ENCODE measurements at places on chromosomes 4 and X.

DNA sequence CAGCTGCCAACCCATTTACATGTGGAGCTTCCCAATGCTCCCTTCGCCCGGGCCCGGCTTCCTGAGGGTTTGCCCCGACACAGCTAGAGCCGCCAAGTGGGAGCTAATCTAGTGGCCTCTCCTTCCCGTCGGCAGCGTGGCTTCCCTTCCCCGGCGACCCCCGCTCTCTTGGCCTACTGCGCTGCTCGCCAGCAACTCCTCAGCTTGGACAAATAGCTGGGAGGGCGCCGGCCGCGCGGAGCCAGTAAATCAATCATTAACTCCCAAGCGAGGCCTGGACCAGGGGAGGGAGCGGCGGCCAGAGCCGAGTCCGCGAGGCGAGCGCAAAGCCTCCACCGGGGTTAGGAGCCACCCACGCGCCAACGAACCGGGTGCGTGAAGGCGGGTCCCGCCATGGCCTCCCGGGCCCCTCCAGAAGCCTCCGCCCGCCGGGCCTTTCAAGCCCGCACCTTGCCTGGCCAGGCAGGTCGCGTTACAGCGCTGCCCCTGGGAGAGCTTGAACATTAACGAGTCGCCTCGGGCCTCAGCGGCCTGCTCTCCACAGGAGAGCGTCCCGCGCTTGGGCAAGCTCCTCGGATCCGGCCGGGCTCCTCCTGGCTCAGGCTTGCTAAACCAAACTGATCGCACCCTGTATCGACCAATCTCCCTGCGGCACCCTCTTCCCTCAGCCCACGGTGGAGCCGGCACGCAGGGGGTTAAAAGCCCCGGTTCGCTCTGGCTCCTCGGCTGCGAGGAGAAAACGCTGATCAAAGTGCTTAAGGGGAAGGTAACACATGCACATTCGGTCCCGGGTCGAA, 10.6 kb upstream of the BCOR start:
- no peak for DNase-seq

- DNase-seq, result no peak
Measured at GRCh38 chr4:3283916-3284315, 8.9 kb upstream of the RGS12 start.

- DNase-seq, result no peak
Measured at GRCh38 chr4:6180841-6181631, 19.3 kb downstream of the JAKMIP1 start.

DNA sequence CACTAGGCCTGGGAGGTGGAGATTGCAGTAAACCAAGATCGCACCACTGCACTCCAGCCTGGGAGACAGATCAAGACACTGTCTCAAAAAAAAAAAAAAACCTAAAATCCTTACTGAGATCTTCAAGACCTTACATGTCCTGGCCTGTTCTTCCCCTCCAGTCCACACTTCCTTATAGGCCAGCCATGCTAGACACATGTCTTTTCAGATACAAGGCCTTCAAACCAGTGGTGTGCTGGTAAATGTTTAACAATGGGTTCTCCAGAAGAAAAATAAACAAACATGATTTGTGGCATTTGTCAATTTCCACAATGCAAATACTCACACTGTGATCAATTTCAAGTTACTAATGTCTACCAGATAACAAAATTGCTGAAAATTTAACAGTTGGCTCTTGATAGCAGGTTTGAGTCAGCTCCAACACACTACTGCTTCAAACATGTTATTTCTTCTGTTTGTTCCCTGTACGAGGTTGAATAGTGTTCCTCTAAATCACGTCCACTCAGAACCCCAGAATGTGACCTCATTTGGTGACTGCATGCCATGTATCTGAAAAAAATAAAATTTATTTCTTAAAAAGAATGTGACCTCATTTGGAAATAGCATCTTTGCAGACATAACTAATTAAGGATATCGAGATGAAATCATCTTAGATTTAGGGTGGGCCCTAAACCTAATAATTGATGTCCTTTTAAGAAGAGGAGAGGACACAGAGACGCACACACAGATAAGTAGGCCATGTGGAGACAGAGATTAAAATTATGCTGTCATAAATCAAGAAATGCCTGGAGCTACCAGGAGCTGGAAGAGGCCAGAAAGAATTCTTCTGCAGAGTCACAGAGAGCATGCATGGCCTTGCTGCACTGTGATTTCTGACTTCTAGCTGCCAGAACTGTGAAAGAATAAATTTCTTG, 144.4 kb downstream of the ZNF674 start:
- DNase-seq, result no peak

GRCh38 chr4:168380290-168380689, 61.7 kb upstream of the DDX60 start:
- DNase-seq, result no peak

GRCh38 chr4:16329125-16329796, 103.0 kb upstream of the TAPT1 start:
- DNase-seq, result no peak

DNA sequence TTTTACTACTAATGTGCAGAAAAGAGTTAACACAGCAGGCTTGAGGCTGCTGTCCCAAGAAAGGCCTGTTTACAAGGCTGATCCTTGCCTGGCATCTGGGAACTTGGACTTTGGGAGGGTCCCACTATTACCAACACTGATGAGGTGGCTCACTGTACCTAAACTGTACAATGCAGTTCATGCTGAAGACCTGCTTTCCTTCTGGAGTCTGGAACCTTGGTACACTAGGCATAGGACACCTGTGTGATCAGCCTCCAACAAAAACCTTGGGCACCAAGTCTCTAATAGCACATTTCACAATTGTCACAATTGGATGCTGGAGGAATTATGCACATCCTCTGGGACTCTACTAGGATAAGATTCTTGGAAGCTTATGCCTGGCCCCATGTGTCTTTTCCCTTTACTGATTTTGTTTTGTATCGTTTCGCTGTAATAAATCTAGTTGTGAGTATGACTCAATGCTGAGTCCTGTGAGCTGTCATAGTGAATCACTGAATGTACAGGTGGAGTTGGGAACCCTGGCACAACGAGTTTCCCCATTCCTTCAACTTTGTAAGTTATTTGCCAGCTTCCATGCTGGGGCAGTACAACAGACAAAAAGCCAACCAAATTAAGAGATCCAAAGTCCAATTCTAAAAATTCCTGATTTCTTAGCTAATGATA, 45.9 kb downstream of the TEC start:
- no peak for DNase-seq

DNA sequence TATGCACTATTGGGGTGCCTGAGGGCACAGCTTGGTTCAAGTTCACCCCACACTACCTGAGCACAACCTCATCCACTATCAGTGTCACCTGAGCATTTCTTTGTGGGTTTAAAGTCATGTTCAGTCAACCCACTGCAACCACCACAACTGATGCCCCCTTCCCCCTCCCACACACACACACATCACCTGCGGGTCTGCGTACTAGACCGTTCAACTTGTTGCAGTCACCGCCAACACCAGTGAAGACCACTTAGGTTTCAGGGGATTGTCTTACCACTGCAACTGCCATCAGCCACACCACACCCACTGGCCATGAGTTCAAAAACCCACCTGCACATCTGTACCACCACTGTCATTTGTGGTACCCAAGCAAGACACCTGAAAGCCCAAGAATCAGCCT, 355.0 kb downstream of the SH3BGRL start:
- DNase-seq, result no peak

DNA sequence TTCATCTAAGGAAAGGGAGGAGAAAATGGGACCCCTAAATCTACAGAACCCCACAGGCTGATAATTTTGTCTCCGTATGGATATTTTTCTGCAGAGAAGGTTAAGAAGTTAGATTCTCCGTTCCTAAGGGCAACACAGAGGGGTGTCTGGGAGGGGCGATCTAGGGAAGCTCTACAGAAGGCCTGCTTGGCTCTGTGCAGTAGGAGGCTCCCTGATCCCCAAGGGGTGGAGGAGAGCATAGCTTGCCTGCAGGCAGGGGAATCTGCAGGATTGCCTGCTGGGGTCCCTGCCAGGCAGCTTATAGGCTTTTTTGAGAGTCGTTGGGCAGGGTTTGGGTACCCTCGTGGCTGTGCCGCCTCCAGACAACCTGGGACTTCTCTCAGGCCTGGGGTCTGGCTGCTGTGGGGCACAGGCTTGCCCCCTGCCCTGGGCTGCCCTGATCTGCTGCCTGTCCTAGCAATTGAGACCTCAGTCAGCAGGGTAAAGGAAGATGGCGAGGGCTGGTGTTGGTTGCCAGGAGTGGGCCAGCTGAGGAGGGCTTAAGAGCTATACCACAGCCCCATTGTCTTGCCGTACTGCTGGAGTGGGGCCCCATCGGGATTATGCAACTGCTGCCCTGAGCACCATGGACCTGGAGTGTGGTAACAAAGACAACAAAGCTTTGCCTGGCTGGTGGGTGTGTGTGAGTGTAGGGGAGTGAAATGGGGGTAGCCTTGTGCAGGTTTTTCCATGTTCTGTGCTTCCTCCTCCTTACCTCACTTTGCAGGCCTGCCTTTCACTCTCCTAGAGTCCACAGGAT, 74.1 kb downstream of the EFNB1 start:
- no peak for DNase-seq

DNA sequence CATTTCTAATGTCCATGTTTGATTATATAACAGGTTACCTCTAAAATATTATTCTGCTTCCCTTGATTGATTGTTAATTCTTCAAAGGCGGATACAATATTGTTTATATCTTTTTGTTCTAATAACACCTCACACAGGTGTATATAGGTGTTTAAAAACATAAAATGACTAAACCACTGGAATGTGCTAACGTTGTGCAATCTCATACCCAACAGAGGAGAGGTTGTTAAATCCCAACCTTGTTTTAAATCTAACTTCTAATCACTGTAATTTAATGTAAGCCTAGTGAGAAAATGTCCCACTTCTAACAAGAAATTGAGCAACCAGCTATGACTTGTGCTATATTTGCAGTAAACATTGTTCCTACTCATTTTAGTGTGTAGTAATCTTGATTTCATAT, 1.3 kb downstream of the ODAM start:
- no peak for DNase-seq

DNA sequence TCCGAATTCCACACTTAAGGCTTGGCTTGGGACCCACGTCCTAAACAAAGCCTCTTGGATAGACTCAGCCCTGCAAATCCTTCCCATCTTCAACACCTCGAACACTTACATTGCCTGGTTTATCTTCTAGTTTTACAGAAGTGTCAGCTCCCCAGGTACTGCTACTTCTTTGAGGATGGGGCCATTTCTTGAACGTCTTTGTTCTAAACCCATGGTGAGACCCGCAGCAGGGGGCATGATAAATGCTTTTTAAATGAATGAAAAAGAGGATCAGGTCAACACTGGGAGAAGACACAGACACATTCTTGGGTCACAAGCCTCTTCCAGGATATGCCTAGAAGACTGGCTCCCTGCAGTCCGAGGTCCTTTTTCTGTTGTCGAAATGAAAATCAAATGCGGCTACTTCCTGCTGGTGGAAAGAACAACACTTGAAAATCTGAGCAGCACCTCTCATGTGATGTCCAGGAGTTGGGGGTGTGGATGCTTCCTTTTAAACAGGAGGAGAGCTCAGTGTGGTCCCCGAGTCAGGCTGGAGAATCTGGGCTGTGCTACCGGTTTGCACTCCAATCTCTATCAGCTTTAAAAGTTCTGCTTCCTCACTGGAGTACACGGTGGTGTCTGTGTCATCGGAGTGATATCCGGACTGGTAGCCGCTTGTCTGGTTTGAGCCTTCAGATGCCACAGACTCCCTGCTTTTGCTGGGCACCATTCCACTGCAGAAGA, 45.8 kb downstream of the KDR start:
- DNase-seq, result no peak

- no peak for DNase-seq
Measured at GRCh38 chr4:19748519-19749479, 502.9 kb upstream of the SLIT2 start.

GRCh38 chr4:47786958-47787370, 50.9 kb downstream of the CORIN start:
- DNase-seq, result no peak

GRCh38 chr4:47465004-47465403, 1.5 kb upstream of the COMMD8 start:
- DNase-seq, result no peak

DNA sequence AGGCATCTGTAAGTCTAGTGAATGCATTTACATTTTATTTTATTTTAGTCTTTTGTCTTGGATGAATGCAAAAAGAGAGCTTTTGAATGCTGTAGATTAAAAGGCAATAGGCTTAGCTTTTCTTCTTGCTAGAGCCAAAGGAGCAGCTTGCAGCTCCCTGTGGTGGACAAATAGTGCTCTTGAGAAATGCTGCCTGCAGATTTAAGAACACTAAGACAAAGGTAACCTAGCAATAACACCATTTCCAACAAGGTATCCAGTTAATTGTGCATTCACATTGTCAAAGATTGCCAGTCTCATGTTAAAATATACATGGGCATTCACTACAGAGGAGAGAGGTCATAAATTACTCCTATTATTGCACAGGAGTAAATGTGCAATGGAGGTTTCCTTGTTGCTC, 859.2 kb upstream of the PRKX start:
- no peak for DNase-seq

DNA sequence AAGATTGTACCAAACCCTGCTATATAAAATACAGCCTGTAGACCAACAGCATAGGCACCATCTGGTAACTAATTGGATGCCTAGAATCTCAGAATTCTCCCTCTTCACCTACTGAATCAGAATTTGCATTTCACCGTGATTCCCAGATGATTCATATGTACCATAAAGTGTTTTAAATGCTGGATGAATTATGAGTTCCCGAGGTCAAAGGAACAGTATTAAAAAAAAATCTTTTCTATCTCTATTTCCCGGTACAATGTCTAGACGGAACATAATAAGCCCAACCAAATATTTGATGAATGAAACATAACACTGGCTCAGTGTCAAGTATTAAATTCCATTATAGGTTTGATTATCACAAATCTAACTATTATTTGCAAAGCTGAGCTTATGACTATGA, 280.0 kb downstream of the ANKRD50 start:
- no peak for DNase-seq

DNA sequence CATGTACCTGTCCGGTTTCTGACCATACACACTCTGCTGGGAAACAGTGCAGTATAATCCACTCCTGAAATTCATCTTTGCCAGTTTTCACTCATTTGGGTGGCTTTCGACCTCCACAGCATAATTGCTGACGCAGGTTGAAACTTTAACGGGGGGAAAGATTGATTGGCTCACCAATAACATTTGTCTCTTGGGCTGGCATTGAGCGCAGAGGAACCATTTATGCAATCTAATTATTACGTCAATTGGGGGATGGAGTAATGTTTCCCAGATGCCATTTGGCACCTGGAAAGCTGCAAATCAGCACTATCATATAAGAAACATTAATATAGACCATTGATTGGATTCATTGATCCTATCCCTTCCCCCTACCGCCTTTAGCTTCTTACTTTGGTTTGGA, 24.1 kb upstream of the ARHGAP36 start:
- no peak for DNase-seq

DNA sequence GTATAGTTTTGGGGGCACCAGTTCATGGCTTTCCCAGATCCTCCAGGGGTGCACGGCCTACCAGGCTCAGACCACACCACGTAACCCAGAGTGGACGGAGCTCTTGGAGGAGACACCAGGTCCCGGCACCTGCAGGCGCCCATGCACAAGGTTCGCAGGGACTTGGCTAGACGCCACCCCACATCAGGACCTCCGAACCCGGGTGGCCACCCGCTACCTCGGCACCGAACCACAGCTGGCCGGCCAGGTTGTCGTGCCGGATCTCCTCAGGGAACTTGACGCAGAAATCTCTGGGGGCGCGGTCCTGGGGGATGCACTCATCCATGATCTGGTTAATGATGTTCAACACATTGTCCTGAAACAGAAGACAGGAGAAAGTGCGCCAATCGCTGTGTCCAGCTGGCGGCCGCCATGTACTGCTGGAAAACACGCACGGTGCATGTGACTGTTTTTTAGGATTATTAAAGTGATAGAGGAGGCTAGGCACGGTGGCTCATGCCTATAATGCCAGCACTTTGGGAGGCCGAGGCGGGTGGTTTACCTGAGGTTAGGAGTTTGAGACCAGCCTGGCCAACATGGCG, 77.1 kb downstream of the ZFYVE28 start:
- no peak for DNase-seq
